ENCODE measurements at places on chromosomes 7 and 10.

- no peak for DNase-seq
Measured at GRCh38 chr10:91434041-91434440, 23.9 kb downstream of the HECTD2 start.

DNA sequence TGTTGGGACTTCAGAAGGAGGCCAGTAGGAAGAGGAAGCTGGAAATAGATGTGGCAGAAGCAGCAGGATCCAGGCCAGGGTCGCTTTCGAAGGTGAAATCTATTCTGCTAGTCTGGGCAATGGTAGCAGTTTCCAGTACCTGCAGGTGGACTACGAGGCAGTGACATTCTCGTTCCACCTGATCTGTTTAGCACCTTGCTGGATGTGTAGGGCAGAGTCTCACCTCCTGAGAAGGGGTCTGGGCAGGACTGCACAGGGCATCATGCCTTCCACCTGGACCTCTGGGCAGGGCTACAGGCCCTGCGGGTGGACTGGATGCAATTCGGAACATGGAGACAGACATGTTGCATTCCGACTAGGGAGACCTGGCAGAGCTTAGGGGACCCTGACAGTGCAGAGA, 254.8 kb upstream of the ZNF32 start:
- no peak for DNase-seq

GRCh38 chr10:50512743-50513416, 110.9 kb downstream of the SGMS1 start:
- no peak for DNase-seq

DNA sequence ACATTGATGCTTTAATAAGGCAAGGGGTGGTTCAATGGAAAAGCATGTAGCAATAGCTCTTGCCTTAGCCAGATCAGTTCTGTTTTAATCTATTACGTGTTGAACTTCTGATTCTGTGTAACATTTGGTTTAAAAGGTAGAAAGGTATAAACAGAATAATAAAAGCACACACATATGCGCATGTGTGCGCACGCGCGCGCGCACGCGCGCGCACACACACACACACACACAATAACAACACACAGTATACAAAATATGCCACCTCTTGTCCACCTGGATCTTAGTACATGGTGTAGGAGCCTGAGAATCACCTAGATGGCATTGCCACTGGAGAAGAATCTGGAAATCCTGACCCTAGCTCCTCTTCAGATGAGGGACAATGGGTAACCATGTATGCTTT, 49.6 kb upstream of the TEX47 start:
- no peak for DNase-seq

GRCh38 chr7:153566324-153566723, 485.9 kb upstream of the DPP6 start:
- no peak for DNase-seq
